ENCODE measurements at places on chromosomes 6 and 20.

- DNase-seq = no peak
These were observed 145.6 kb downstream of the GJA10 start for GRCh38 chr6:90039911-90040310.

GRCh38 chr6:96014846-96015517 lies 792 bp upstream of the FUT9 start:
- DNase-seq = no peak

GRCh38 chr6:91304521-91304920 lies 717.6 kb upstream of the MAP3K7 start:
- DNase-seq = no peak

DNA sequence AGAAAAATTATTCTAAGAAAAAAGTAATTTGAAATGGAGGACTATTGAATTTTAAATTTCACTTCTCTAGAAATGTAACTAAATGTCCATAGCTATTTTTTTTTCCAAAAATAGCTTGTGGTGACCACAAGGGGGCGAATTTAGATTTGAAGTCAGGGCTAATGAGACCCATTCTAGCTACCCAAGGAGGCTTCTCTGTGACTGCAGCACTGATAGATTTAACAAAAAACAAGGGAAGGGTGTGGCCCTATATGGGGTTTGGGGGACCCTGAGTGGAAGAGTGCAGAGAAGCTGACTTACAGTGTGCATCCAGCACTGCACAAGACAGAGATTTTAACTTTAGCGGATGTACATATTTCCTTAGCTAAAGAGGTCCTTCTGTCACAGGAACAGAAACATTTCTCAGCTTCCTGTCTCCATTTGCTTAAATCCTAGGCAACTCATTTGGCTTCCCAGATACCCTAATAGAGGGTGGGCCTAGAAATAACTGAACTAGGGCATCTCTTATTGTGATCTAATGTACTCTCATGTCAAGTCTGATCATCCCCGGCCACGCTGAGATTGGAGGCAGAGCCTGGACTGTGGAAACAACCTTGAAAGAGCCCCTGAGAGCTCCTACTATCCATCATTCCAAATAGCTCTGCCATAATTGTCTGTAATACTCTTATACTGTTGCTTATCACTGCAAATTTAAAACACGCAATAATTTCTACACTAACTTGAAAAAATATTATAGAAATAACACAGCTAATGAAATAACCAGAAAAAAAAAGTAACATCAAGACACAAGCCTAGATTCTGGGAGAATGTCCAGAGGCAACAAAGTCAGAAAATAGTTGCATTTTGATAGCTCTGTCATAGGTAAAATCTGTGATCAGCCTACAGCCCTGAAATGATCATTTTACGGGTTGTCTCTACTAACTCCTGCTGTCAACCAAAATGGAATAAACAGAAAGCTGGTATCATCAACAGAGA lies 93.6 kb downstream of the SNAP91 start:
- no peak for DNase-seq

GRCh38 chr6:142476452-142476851 lies 174.6 kb downstream of the ADGRG6 start:
- no peak for DNase-seq

- no peak for DNase-seq
These were observed 20.5 kb downstream of the GCLC start for GRCh38 chr6:53524455-53524815.

DNA sequence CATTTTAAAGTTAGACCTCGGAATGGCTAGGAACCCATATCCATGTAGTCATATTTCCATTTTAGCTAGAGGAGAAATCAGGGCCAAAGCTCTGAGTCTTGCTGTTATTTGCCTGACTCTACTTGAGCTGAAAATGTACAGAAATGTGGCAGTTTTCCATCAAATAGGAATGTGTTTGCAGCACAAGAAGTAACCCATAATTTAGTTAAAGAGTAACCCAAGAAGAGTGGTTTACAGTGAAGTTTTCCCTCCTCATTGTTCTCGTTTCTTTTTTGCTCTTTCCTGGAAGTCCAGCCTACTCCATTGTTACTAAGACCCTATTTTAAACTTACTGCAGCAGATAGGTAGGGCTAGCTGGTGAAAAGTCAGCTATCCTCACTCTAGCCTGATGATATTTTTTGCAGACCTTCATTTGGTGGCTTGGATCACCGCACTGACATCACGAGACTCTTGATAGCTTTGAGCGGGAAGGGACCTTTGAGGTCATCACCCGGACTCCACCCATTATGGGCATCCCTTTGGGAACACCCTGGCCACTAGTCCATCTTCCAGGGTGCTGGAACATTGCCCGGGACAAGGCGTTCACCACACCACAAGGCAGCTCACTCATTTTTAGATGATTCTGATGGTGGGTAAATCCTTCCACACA lies 28.0 kb upstream of the ADGRF5 start:
- peak; percentile 21 for DNase-seq

DNA sequence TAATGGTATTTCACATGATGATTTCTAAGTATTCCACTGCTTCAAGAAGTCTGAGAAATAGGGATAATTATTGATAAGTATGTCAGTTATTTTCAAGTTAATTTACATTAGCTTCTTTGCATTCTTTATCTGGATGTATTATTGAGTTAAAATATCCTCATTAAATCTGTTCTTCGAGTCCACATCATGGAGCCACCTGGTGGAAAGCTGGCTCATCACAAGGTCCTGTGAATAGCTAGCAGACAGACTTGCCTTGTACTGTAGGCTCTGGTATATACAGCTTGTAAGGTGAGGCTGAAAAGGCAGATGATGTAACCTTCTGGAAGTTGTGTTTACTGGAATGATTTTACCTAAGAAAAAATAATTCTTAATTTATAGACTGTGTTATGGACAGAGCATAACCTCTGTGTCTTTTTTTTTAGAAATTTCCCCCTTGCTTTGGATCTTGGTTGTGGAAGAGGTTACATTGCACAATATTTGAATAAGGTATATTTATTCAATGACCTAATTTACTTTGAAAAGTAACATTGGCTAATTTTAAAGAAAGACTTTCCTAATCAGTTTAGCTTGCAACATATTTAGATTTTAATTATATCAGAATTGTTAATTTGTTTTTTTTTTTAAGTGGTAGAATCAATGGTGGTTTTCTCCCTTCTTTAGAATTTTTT lies 3.5 kb downstream of the NDUFAF5 start:
- DNase-seq = peak; percentile 65

- no peak for DNase-seq
These were observed 176.7 kb upstream of the RSPO3 start for GRCh38 chr6:126941751-126942150.

DNA sequence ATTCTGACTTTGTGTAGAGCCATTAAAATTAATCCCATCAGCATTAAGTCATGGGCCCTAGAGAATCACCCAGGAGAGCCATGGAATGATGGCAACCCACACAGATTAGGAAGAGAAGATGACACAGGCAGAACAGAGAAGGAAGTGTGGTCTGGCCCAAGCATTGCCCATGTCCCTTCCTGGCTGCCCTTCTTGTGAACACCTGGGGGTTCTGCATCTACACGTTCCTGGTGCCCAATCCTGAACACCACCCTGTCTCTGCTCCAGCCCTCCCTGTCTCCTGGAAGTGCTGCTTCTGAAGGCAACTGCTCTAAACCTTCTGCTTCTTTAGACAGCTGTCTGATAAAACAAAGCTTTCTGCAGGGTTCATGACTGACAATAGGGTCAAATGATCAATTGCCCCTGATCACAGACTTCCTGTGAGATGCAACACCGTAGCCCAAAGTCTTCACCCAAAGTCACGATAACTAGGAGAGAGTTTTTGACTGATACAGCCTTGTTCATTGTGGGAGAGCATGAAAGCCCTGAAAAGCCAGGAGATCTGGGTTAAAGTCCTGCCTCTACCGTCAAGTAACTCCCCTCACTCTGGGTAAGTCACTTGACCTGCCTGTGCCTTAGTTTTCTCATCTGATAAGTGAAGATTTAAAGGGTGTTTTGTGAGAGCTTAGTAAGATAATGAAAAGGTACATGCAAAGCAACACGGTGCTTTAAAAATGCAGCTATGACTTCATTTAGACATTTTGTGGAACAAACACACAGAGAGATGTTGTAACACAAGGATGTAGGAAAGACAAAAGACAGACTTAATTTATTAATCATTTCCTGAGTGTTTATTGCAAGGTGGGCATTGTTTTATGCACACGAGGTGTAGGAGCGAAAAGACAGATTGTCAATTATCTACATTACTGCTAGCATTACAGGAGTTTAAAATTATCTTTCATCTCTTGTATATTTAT lies 291.2 kb upstream of the STXBP5 start:
- no peak for DNase-seq

DNA sequence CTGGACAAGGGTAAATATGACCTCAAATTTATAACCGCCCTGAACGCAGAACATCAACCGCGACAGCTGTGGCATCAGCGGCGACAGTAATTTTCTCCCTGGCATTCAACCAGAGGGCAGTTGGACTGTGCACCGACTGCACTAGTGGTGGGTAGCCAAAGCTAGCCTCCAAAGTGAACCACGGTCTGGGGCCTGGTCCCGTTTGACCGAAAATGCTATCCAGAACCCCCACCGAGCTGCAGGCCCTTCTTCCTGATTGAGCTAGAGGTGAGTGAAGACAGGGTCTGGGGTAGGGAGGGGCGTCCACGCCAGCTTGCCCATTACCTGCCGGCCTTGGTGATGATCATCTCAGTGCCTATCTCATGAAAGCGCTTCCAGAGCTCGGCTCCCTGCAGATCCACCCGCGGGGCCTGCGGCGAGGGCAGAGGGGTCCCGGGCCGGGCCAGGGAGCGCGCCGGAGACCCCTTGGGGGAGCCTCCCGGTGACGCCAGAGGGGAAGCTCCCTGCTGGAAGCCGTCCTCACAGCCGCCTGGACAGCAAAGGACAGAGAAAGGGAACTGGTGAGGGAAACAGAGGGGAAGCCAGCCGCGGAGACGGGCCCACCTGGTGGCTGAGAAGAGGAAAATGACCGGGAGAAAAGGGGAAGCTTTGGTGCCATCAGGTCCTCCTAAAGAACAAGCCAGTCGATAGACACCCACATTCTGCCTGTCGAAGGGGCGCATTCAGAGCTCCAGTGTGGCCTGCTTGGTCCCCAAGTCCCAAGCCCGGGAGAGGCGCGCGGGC lies 2.0 kb downstream of the TBX18 start:
- DNase-seq = no peak

DNA sequence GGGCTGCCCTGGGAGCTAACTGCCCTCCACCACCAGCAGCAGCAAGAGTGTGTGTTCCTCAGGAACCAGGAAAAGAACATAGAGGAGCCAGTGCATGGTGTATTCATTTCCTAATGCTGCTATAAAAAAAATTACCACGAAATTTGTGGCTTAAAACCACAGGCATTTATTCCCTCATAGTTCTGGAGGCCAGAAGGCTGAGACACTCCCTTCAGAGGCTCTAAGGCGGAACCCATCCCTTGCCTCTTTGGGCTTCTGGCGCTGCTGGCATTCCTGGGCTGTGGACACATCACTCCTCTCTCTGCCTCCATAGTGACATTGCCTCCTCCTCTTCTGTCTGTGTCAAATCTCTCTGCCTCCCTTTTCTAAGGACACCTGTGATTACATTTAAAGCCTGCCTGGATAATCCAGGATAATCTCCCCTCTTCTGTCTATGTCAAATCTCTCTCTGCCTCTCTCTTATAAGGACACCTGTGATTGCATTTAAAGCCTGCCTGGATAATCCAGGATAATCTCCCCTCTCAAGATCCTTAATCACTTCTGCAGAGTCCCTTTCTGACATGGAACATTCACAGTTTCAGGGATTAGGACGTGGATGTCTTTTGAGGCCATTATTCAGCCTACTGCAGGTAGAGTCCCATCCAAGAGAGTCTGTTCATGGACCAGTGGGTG lies 54.7 kb downstream of the NDUFAF5 start:
- DNase-seq = no peak

DNA sequence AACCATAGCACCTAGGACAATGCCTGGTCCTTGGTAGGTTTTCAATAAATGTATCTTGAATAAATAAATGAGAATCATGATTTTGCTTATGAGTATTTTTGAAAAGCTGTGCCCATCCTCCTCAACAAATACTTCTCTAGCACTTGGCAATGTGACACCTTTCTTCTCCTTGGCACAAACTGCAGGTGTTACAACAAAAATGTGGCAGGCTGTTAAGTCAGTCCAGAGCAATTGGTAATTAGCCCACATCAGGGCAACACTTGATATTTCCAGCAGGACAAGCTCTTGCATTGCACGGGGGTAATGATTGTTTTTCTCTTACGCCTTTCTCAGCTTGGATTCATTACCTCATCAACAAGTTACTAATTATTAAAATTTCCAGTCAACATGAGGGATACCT lies 31.6 kb upstream of the SNX9 start:
- DNase-seq = no peak

DNA sequence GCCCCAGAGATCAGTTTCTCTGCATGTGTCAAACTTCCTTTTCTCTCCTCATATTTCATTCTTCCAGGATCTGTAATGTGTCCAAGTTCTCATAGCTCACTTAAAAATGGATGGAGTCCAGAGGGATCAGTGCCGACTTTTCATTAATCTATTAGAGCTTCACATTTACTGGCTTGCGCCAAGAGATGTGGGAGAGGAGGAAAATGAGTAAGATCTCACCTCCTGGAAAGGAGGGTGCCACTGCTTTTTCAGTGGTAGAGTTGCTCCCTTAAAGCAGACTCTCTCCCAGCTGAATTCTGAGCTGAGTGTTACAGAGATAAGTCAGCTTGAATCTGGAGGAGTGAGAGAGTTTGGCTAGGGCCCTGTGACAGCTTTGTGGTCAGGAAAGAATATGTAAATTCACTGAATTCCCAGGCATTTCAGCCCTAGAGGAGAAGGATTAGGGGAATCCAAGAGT lies 175.9 kb downstream of the SOX4 start:
- no peak for DNase-seq

- DNase-seq = no peak
These were observed 29.7 kb downstream of the ATXN1 start for GRCh38 chr6:16731478-16732051.

DNA sequence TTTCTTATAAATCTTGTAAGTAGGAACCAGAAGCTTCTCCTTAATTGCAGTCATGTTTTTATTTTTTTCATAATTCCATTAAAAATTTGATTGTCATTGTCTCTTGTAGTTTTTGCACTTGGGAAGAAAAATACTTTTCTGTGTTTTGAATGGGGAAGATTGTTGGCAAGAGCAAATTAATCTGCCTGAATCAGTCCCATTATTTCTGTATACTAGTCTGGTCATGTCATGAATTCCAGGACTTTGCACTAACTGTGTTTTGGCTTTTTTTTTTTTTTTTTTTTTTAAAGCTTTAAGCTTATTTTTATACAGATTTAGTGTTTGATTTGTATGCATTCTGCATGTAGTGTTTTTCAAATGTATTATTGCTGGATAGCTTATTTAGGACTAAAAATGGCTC lies 47.6 kb downstream of the RALGAPB start:
- no peak for DNase-seq

GRCh38 chr6:150201772-150202329 lies 59.0 kb downstream of the PPP1R14C start:
- DNase-seq = peak; percentile 52

- no peak for DNase-seq
These were observed 273.3 kb downstream of the ALDH8A1 start for GRCh38 chr6:134676307-134677281.

DNA sequence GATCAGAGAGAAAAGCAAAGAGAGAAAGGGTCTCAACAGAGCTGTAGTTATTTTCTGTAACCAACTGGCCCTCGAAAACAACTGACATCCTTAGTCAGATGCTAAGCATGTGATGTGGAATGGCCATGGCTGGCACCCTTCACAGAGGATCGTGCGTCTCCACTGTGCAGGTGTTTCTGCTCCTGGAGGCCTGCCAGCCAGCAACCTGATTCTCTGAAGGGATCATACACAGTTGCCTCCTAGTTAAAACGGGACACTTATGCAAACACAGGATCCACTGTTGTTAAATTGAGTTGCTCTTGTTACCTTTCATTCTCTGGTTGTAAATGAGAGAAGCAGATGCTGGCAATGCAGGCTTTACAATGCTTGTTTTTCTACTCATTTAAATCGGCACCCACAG lies 148.5 kb downstream of the HDGFL1 start:
- DNase-seq = no peak

All from right lobe of liver (tissue), 6 donors.